ENCODE measurements at places on chromosomes 5 and 9.
A peak's percentile ranks its signal among the peaks of the same experiment; 100 is the strongest.

DNA sequence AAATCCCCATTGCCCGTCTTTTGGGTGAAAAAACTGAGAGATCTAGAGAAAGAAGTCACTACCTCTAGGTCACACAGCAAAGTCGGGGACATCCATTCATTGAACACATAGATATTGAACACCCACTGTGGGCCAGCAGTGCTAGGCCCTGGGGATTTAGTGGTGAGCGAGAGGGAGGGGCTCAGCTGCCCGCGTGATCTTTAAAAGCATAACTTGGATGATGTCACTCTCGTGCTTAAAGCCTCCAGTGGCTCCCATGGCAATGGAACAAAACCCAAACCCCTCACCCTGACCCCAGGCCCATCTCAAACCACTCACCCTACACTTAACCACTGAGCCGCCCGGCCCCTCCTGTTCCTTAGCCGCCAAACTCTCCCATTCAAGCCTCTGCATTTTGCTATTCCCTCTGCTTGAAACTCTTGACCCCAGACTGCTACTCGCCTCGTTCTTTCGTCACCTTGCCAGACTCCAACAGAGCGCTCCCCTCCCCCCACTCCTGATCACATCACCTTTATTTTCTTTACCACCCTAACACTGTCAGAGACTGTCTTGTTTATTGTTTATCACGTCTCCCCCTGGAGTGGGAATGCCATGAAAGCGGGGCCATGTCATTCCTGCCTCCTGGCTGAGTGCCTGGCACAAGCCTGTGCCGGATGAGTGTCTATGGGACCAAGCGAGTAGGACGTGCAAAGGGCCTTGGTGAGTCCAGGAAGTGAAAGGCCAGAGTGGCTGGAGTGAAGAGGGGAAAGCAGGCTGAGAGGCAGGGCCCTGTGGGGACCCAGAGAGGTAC, 710 bp upstream of the PIP5KL1 start:
- no peak for DNase-seq

DNA sequence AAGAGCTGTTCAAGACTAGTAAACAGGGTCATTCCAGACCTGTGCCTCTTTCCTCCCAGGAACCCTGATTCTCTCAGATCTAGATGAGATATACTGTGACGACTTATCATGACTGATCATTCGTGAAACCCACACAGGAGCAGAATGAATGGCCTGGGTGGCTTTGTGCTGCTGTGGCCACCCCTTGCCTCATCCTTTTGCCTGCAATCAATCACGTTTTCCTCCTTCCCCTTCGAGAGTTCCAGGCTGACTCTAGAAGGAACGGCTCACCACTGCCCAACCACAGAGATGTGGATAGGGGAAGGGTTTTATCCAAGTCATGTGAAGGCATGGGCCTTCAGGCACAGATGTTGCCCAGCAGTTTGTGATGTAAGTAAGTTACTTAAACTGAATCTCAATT, 5.8 kb downstream of the ANXA6 start:
- DNase-seq: peak; percentile 78

- peak; percentile 45 for DNase-seq
Measured at GRCh38 chr5:1502046-1502736, 21.6 kb downstream of the LPCAT1 start.

DNA sequence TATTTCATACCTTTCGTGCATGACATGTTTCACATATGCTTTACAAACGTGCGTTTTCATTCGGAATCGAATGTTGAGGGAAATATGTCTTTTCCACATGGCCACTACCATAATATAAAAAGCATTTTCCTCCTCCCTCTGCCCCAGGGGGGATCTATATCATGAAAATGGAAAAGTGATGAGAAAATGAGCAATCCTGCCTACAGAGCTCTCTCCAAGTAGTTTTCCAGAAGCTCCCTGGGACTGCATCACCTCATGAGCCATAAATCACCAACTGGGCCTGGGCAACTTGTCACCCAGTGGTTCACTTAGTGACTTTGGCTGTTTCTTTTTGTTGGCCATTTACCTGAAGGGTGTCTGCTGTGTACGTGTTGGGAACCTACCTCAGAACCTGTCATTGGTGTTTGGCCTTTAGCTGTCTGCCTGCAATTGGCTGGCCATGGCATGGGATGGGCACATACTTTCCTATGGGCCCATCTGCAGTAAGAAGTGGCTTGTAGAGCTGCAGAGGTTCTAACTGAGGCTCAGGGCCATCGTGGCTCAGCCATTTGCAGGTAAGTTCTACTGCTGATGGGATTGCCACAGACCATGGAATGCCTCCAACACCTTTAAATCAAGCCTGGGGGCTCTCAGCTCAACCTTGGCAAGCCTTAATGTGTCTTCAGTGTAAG, 9.5 kb upstream of the TIFAB start:
- no peak for DNase-seq

- DNase-seq: no peak
Measured at GRCh38 chr5:146890066-146890465, 11.5 kb upstream of the PPP2R2B start.

DNA sequence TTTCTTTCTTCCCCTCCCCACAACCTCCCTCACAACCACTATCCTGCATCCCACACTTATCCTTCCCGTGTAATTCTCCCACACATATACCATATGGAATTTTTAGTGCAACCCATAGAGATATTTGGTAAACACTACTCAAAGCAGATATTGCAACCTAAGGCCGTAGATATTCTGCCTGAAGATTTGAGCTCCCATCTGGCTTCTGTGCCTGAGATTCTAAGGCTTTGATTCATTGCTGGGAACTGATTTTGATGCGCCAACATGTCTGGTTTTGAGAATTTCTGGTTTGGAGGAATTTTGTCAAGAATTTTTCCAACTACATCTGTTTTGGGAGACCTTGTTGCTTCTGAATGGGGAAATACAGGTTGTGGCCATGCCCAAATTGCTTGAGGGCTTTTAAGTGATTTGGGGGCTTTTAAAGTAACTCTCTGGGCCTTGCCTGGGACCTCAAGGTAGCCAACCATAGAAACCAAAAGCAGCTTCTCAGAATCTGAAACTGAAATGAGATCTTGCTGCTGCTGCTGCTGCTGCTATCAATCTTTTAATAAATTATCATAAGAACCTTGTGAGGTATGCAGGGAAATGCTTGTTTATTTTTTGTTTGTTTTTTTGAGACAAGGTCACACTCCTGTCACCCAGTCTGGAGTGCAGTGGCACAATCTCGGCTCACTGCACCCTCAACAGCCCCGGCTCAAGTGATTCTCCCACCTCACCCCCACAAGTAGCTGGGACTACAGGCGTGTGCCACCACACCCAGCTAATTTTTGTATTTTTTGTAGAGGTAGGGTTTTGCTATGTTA, 36.2 kb downstream of the PLAC8L1 start:
- DNase-seq: no peak

Measured in stimulated activated CD8-positive, alpha-beta memory T cell treated with anti-CD3 and anti-CD28 coated beads, Interleukin-4, amount 100 ng/mL, for 48 hours (primary cell).